NT2/D1 (cell line): ENCODE measurements at places on chromosomes 12 and 14.

DNA sequence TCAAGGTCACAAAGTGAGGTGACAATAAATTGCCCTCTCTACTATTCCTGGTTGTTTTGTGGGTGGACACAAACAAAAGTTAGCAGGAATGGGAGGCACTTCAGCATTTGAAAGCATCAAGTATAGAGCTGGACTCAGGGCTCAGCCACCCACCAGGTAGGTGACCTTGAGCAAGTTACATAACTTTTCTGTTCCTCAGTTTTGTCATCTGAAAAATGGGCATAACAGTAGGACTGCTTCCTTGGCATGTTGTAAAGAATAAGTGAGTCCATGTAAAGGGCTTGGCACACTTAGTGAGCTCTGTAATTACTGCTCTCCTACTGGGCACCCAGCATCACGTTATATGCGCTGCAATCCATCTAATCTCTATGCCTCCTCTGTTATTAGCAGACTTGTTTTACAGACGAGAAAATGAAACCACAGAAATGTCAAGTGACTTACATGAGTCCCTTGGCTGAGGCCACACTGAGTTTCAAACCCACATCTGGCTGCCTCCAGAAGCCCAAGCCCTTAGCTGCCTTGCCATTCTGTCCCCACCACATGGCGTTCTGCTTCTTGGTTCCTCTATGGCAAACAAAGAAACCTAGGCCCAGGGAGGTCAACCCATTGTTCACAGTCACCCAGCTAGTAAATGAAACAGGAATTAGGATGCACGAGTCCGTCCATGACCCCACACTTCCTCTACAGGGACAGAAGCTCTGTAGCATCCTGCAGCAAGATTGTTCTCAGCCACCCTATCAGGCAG lies 63.2 kb upstream of the SLC24A4 start:
- DNase-seq, result no peak

GRCh38 chr14:104794631-104794992 lies 936 bp downstream of the AKT1 start:
- DNase-seq, result no peak

DNA sequence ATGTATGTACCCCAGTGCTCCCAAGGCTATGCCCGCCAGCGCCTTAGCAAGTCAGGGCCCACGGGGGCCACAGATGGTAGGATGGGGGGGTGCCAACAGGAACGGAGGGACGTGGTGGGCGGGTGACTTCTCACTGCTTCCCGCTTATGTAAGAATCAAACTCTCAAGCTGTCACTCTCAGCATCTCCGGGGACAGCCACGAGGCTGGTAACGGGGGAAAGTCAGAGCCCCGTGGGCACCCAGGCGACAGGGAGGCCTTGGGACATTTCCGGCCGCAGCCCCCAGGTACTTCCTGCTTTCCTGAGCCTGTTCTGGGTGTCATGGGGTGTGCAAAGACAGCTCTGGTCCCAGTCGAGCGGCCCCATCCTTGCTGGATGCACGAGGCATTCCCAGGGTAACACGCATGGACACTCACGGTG lies 59.3 kb downstream of the TESC start:
- DNase-seq, result no peak

- DNase-seq, result no peak
These were observed 187.2 kb downstream of the PRKD1 start for GRCh38 chr14:29740491-29740890.
